NCI-H1105 (cell line): ENCODE measurements at places on chromosomes 5 and 9.

DNA sequence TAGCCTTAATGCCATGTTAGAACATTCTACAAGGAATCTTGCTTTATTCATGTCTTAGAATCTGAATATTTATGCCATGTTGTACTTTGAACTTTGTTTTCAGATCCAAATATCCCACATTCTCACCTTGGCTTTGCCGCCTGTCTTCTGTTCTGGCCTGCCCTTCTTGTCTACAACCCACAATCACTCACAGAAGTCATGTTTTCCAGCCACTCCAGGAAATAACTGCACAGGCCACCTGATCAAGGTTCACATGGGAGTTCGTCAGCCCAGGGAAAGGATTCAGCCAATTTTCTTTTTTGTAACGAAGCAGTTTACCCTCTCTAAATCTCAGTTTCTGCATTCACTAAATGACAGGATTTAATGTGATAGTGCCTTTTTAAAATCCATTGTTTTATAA lies 70.5 kb downstream of the JAKMIP2 start:
- DNase-seq: no peak

DNA sequence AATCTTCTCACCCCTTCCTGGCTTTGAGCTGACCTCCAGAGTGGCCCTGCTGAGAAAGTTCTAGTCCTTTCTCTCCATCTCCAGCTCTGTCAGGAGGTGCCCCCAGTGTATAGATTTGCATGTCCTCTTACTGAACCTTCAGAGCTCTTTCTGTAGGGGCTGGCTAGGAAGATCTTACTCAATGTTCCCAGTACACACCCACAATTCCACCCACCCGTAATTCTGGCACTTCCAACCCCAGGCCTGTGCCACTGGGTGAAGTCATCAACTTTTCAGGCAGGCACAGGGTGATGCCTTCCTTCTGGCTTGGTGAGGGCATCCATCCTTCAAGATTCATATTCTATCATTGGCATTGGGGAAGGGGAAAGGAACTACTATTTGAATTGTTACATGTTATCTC lies 75.9 kb downstream of the ACER2 start:
- DNase-seq: no peak

- no peak for DNase-seq
These were observed 51.3 kb upstream of the FREM1 start for GRCh38 chr9:14961372-14962068.

DNA sequence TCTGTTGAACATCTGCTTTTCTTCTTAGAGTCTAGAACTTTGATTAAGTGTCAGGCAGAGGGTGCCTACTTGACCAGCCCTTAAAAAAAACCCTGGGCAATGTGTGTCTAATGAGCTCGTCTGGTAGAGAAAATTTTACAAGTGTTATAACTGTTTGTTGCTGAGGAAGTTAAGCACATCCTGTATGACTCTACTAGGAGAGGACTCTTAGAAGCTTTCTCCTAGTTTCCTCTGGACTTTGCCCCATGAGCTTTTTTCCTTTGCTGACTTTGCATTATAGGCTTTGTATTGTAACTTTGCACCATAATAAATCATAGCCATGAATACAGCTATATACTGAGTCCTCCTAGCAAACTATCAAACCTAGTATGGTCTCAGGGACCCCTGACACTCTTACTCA lies 39.4 kb downstream of the GNG10 start:
- no peak for DNase-seq

DNA sequence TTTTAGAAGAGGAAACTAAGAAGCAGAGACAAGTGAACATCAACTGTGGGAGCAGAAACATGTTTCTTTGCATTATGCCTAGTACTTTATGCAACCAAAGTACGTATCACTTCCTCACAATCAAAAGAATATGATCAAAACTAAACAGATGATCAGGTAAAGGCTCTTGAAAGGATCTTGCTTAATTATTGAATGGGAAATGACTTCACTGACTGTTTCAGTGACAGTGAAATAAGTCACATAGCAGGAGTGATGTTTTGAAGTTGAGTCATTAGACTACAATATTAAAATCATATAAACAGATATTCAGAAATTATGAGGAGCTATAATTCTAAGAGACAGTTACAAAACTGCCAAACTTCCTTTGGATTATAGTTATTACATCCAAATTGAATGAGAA lies 527.3 kb downstream of the MTRR start:
- DNase-seq: no peak

GRCh38 chr5:89232139-89232603 lies 349.2 kb upstream of the MEF2C start:
- no peak for DNase-seq

DNA sequence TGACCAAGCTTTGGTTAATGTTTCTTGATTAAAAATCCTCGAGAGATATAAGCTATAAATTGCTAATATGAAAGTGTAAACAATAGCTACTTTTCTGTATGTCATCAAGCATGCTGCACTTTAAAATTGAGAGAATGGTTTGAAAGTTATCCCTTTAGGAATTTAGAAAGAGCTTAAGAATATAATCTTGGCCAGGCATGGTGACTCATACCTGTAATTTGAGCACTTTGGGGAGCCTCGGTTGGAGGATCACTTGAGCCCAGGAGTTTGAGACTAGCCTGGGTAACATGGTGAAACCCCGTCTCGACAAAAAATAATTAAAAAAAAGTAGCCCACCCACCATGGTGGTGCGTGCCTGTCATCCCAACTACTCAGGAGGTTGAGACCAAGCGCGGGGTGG lies 12.2 kb upstream of the MROH2B start:
- no peak for DNase-seq

GRCh38 chr5:179160584-179160983 lies 100.4 kb downstream of the ZNF354C start:
- DNase-seq: no peak

DNA sequence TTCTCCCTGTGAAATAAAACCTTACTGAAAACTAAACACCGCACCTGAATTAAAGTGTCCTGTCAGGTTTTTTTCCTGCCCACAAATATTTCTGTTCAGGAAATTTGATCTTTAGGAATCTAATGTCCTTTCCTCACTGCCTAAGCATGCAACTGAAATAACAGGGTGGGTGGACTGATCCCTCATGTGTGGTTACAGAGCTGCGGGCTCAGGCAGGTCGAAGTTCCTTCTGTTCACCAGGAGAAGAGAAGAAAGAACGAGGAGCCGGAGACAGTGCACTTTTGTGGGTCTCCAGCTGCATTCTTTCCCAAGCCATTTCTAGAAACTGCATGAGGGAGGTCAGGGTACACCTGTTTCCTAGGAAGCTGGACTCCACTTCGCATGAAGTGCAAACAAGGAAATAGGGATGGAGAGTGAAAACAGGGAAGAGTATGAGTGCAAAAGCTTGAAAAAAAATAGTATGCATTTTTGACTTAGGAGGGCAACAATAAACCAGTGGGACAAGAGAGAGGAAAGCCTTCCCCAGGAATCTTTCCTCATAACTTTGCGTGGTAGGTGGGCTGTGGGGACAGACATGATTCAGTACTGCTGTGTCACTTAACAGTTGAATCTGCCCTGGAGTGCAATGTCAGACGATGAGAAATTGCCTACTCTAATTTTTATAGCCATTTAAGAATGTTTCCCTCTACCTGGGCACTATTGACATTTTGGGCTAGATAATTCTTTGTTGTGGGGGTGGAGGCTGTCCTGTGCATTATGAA lies 60.3 kb downstream of the GCNT1 start:
- DNase-seq: no peak

- no peak for DNase-seq
These were observed 371.4 kb upstream of the CDH18 start for GRCh38 chr5:20359377-20359776.

- no peak for DNase-seq
These were observed 6.0 kb downstream of the EEIG1 start for GRCh38 chr9:127974769-127975261.

DNA sequence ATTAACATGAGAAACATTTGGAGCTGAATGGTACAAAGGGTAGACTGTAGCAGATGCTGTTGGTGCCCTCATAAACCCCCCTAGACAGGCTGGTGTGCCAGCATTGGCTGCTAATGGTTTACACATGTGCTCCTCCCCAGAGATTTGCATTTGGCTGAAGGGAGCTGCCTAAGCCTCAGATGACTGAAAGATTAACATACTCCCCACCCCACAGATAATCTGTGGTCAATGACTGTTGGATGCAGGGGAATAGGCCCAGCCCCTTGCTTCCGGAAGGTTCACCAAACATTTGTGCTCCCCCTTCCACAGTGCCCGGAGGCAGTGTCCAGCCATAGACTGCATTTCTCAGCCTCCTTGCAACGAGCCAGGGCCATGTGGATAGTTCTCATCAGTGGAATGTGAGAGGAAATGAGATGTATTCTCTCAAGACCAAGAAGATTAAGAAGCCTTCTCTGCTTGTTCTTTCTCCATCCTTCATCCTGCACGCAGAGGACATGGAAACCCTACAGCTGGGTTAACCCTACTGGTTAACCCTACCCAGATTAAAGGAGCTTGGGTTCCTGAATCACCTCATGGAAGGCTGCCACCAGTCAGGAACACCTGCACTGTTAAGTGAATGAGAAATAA lies 79.6 kb downstream of the PHAX start:
- DNase-seq: no peak
